ENCODE measurements at places on chromosomes 11 and 22. TPM values are rescaled to one million over a fixed set of nuclear protein-coding genes. Genes with fewer than 3 reads are reported as not detected.

DNA sequence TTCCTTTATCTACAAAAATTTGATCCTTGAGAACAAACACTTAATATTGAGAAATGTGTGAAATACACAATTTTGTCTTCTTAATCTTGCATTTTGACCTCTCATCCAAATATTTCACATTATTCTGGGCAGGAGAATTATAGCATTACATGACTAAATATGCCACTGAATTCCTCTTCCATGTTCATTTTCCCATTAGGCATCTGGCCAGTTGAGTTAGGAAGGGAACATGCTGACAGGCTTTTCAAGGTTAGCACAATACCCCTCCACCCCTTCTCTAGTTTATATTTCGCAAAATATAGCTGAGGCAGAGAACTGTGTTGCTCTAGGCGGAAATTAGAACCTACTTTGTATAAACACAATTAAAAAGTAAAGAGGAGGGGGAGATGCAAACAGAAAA lies 271.7 kb upstream of the ZC3H12C start:
- H3K4me1 ChIP-seq, result no peaks in the 10 kb centered on the region
- no peak overlapping the region for H3K4me3 ChIP-seq
- DNase-seq, result no peak
- no peaks in the 10 kb centered on the region for H3K27me3 ChIP-seq

- H3K27ac ChIP-seq, result no peak overlapping the region
- H3K27me3 ChIP-seq, result peaks cover 41% of the 10 kb centered on the region
- no peak overlapping the region for H3K4me3 ChIP-seq
- peak; percentile 29 for DNase-seq
- no peaks in the 10 kb centered on the region for H3K4me1 ChIP-seq
- no peaks in the 10 kb centered on the region for H3K36me3 ChIP-seq
Observed at GRCh38 chr11:2477254-2477653, 32.4 kb downstream of the KCNQ1 start.

The DEUP1 gene
- total RNA-seq, result 0.40 TPM

DNA sequence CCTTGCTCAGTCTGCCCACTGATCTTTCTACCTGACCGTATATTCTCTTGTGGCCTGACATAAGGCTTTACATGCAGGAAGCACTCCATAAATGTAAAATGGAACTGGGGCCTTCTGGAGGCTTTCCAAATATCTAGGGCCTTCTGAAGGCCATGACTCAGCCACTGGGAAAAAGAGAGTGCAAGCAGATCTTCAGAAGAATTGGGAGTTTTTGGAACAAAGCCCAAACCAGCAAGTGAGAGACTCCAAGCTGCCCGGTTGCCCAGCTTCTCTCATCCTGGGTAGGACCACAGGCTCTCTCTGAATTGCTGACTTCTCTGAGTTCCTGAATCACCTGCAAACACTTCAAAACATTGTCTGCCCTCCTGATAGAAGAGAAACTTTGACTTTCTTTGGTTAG lies 107.9 kb upstream of the BMAL1 start:
- no peaks in the 10 kb centered on the region for H3K36me3 ChIP-seq
- H3K4me3 ChIP-seq, result no peak overlapping the region
- H3K27me3 ChIP-seq, result peaks cover 3% of the 10 kb centered on the region
- no peak for DNase-seq
- H3K4me1 ChIP-seq, result no peaks in the 10 kb centered on the region
- H3K27ac ChIP-seq, result no peak overlapping the region

The MYRF gene
- total RNA-seq, result 29.6 TPM

GRCh38 chr11:93756748-93757147 lies 15.3 kb downstream of the C11orf54 start:
- H3K27me3 ChIP-seq, result no peaks in the 10 kb centered on the region
- H3K4me3 ChIP-seq, result no peak overlapping the region
- H3K4me1 ChIP-seq, result no peaks in the 10 kb centered on the region
- DNase-seq, result no peak
- no peak overlapping the region for H3K27ac ChIP-seq

DNA sequence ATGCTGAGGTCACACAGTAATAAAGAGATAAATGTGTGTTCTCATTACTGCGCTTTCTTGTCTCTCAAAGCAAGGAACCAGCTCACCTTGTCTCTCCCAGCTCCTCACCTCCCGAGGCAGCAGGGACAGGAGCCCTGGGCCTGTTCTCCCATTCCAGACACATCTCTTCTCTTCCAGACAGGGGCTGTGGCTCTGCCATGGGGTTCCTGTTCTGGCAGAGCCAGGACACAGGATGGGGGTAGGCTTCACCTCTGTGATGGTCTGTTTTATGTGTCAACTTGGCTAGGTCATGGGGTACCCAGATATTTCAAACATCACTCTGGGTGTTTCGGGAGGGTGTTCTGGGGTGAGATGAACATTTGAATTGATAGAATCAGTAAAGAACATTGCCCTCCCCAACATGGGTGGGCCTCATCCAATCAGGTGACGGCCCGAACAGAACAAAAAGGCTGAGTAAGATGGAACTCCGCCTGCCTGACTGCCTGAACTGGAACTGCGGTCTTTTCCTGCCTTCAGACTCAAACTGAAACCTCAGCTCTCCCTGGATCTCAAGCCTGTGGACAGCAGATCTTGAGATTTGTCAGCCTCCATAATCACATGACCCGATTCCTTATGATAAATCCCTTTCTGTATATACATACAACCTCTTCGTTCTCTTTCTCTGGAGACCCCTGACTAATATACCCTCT lies 2.0 kb upstream of the VSIG10L2 start:
- peaks cover 37% of the 10 kb centered on the region for H3K4me1 ChIP-seq
- DNase-seq, result no peak
- H3K4me3 ChIP-seq, result no peak overlapping the region
- H3K27ac ChIP-seq, result no peak overlapping the region

DNA sequence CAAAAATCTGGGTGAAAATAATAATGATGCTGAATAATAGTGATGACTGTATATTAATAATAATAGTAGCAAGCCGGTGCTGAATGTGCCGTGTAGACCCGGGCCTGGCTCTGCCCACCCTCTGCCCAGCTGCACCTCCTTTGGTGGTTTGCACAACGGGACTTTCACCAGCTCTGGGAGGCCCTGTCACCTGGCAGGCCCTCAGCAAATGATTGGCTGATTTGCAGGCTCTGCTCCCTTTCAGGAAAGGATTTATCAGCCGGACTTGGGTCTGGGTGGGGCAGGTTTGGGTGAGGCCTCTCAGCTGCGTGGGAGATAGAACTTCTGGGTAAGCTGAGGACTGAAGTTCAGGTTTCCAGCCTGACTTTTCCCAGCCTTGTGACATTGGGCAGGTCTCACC lies 21.4 kb downstream of the KIAA1671 start:
- H3K4me1 ChIP-seq, result peaks cover 34% of the 10 kb centered on the region
- H3K27ac ChIP-seq, result peak overlapping the region; percentile 68
- H3K36me3 ChIP-seq, result no peaks in the 10 kb centered on the region
- no peak for DNase-seq

DNA sequence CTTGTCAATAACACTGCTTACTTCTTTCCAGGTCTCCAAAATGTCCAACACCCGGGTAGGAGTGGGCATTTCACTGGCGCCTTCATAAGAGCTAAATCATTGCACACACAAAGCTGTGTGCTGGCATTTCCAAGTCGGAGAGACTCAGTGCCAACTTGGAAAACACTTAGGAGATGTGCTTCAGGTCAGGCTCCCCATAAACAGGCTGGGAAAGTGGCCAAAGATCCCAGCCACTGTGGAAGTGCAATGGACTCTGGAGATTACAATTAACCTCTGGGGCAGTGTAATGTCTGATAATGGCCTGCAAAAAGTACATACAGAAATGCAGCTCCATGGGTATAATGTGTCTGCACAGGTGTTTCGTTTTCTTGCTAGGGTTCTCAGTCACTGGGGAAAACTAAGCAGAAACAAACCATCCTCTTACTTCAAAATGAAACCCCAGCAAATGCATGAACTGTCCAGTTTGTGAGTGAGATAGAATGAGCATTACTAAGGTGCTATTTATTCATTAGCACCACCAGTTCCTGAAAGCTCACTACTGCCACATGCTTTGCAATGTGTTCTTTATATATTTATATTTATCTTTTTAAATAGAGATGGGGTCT lies 79.0 kb downstream of the ABTB2 start:
- H3K27me3 ChIP-seq, result no peaks in the 10 kb centered on the region
- peaks cover 45% of the 10 kb centered on the region for H3K4me1 ChIP-seq
- no peak overlapping the region for H3K4me3 ChIP-seq
- no peak for DNase-seq

- peaks cover 54% of the 10 kb centered on the region for H3K4me1 ChIP-seq
- no peak for DNase-seq
- no peaks in the 10 kb centered on the region for H3K27me3 ChIP-seq
- peak overlapping the region; percentile 84 for H3K27ac ChIP-seq
Observed at GRCh38 chr11:12862696-12863469, 146.2 kb upstream of the RASSF10 start.

DNA sequence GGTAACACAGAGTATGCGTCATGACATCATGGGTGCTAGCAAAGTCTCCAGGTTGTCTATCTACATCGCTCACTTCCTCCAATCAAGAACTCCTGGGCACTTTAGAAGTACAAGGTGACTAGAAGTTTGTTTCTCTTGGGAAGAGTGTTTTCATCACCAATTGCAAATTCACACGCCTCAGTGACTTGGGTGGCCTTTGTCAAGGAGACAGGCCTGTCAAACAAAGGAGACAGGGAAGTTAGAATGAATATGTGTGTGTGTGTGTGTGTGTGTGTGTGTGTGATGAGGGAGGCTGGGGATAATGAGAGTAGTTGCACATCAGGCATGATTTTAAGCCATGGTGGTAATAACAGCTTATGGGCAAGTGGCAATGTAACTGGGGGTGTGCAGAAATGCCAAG lies 953.2 kb downstream of the OPCML start:
- no peak overlapping the region for H3K4me3 ChIP-seq
- no peak for DNase-seq
- H3K4me1 ChIP-seq, result no peaks in the 10 kb centered on the region
- H3K27ac ChIP-seq, result no peak overlapping the region
- H3K36me3 ChIP-seq, result no peaks in the 10 kb centered on the region
- H3K27me3 ChIP-seq, result no peaks in the 10 kb centered on the region

The SERHL2 gene
- total RNA-seq, result 2.8 TPM

The CATSPER1 gene
- total RNA-seq, result not detected

DNA sequence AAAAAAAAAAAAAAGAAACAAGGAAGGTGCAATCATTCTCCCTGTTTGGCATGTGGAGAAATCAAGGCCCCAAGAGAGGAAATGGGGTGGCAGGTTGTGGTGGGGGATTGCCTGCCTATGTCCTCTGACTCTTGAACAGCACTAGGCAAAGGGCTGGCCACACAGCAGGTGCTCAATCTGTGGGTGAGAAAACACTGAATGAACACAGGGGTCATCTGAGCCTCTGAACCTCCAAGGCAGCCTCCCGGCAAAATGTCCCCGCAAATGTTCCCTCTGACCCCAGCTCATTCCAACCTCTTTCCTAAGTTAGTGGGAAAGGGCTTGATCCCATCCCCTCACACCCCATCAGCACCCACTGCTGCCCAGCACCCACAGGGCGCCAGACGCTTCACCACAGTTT lies 4.6 kb downstream of the PLA2G6 start:
- H3K27ac ChIP-seq, result peak overlapping the region; percentile 100
- H3K4me1 ChIP-seq, result peaks cover 35% of the 10 kb centered on the region
- DNase-seq, result no peak
- H3K36me3 ChIP-seq, result peaks cover 4% of the 10 kb centered on the region
- no peak overlapping the region for H3K4me3 ChIP-seq
- no peaks in the 10 kb centered on the region for H3K27me3 ChIP-seq

GRCh38 chr11:1826552-1827094 lies 8.2 kb upstream of the SYT8 start:
- H3K27me3 ChIP-seq, result no peaks in the 10 kb centered on the region
- H3K27ac ChIP-seq, result no peak overlapping the region
- H3K4me3 ChIP-seq, result no peak overlapping the region
- H3K36me3 ChIP-seq, result no peaks in the 10 kb centered on the region
- H3K4me1 ChIP-seq, result peaks cover 3% of the 10 kb centered on the region
